ENCODE measurements at places on chromosomes 12 and 14. TPM values are rescaled to one million over a fixed set of nuclear protein-coding genes. Genes with fewer than 3 reads are reported as not detected.

DNA sequence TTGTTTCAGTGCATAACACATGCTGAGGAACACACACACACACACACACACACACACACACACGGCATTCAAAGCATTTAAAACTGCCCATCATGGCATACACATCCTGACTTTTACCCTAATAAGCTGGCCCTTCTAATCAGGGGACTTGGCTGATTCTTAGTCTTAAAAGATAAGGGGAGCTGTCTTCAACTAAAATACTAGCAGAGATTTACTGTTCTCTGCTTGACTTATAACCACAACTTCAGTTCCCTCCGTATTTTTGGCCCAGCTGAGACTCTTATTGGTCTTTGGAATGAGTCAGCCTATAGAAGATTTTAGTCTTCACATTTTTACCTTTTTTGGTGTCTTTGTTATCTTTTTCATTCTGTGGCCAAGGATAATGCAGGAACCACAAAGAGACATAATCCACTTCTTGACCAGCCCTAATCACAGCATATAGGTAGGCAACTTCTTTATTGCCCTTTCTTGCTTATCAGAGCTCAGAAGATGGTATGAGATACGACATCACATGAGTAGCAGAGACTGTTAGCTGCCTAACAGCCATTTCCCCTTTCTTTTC lies 25.1 kb upstream of the SLC8A3 start:
- no peak overlapping the region for H3K4me3 ChIP-seq
- no peaks in the 10 kb centered on the region for H3K36me3 ChIP-seq
- no peaks in the 10 kb centered on the region for H3K4me1 ChIP-seq
- DNase-seq: no peak
- H3K27me3 ChIP-seq: no peaks in the 10 kb centered on the region

DNA sequence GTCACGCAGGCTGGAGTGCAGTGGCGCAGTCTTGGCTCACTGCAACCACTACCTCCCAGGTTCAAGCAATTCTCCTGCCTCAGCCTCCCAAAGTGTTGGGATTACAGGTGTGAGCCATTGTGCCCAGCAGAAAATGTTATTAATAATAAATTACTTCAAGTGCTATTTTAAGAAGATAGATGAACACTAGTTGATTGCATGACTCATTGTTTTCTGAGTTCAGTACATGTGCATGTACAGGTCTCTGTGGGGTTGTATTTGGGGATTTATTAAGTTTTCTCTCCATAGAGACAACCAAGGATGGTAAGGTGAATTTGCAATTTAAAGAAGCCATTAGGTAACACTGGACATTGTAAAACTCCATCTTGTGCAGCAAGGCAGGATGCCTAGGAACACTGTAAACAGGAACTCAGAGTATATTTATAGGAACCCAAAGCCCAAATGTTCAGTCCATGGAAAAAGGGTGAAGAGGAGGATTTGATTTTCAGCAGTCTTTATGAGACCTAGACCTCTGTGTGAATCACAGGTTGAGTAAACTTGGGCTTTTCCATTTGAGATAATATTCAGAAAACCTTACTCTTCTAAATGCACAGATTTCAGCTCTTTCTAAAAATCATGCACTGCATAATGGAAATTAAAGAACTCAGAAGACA lies 49.3 kb upstream of the TMPO start:
- no peak for DNase-seq
- H3K27me3 ChIP-seq: no peaks in the 10 kb centered on the region
- H3K36me3 ChIP-seq: no peaks in the 10 kb centered on the region

DNA sequence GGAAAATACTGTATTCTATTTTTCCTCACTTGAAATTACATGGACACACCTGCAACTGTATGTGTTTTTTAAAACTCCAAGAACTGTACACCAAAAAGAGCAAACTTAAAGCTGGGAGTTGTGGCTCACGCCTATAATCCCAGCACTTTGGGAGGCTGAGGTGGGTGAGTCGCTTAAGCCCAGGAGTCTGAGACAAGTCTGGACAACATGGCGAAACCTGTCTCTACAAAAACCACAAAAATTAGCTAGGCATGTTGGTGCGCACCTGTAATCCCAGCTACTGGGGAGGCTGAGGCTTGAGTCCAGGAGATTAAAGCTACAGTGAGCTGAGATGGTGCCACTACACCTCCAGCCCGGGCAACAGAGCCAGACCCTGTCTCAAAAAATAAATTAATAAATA lies 95.9 kb downstream of the SINHCAF start:
- no peak overlapping the region for H3K4me3 ChIP-seq
- no peaks in the 10 kb centered on the region for H3K4me1 ChIP-seq
- H3K27ac ChIP-seq: no peak overlapping the region
- no peaks in the 10 kb centered on the region for H3K36me3 ChIP-seq
- no peak for DNase-seq

The GZMB gene
- not detected for total RNA-seq

The ASPG gene
- total RNA-seq: 8.7 TPM

All from tibial nerve (tissue), 4 donors.